ENCODE measurements at places on chromosomes 2 and 18.

DNA sequence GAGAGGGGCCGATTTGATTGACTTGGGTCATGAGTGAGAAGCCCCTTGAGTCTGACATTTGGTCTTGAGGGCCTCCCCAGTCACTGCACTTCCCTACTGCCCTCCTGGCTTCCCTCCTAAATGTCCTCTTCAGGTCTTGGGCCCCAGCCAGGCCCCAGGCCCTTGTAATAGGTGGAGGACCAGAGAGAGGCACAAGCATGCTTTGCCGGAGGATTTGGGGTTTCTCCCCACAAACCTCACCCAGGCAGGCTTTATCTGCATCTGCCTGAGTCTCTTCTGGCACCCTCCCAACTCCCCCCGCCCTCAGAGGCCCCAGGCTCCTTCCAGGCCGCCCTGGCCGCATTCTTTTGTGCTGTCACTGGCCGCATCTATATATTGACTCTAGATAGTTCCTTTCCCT, 270.7 kb downstream of the HAUS1 start:
- DNase-seq = no peak

DNA sequence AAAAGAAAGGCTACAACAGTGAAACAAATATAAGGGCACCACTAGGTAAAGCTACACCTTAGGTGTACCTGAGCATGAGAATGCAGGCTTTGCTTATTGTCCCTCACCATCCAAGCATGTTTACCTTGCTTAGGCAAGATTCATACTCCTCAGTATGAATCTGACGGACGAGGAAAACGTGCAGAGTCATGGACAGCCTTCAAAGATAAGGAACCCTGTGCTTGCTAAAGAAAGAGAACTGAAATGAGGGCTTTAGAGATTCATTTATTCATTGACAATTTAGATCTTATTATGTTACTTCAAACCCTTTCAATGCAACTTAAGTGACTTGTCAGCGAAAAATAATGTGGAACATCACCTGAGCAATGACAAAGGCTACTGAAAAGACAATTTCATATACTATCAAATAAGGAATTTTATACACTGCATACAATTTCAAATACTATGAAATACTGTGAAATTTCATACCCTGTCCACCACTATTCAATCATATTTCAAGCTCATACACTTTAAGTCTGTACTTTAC, 21.7 kb downstream of the CLASP1 start:
- no peak for DNase-seq

DNA sequence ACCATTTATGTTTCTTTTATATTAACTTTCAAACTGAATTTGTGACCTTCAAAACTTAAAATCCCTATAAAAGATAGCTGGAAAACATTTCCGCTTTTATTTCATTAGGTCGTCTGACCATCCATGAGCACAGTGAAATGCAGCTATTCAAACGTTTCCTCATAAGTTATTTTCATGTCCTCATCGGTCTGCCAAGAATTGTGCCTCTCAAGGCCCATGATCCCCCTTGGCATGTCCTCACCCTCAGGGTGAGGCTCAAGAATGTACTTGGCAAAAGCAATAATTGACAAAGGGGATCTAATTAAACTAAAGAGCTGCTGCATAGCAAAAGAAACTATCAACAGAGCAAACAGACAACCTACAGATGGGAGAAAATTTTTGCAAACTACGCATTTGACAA, 12.4 kb downstream of the SLC66A2 start:
- no peak for DNase-seq

DNA sequence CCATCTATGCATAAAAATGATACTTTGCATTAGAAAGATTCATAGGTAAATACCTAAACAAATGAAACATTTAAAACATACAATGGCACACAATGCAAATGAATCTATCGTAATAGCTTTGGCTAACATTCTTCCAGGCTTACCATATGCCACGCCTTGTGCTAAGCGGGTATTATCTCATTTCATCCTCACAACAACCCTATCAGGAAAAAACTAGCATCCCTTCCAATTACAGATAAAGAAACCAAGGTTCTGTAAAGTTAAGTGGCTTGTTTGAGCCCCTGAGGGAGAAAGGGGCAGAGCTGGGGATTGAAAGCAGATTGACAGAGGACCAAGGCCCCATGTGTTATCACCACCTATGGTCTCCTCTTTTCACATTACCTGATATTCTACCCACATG, 145.4 kb upstream of the ETAA1 start:
- no peak for DNase-seq

DNA sequence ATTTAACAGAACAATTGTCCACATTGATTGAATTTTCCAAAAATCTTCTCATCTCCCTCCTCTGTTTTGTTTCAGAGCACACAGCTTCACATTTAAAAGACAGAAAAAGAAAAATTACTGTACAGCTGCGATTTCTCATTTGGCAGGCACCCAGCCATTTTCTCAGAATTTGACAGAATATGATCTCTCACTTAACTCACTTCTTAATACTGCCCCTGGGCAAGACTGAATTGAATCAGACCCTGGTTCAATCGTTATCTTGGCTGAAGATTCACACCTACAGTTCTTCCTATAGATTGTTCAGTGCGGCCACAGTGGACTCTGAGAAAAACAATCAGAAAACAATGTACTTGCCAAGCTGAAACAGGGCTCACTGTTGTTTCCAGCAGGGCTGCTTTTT, 90.2 kb upstream of the LHCGR start:
- no peak for DNase-seq

- no peak for DNase-seq
These were observed 42.8 kb upstream of the FSIP2 start for GRCh38 chr2:185695711-185696235.

- DNase-seq = no peak
These were observed 15.4 kb downstream of the ZNF24 start for GRCh38 chr18:35328868-35329267.

GRCh38 chr2:32425719-32426141, 68.9 kb downstream of the BIRC6 start:
- DNase-seq = no peak

DNA sequence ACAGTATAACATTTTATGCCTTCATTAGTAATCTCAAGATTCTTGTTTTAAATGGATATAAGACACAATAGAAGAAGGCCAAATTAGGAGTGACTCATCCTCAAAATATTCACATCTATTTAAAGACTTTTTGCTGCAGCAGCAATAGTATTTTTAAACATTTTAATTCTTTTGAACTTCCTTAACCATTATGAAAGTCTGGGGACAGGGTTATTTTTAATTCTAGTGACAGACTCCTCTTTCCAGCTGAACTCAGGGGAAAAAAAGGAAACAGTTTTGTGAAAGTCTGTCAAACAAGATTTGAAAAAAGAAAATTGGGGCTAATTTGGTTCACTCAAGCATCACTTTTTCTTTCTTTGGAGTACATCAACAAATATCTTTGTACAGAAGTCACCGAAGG, 541.8 kb downstream of the NUP35 start:
- DNase-seq = no peak

DNA sequence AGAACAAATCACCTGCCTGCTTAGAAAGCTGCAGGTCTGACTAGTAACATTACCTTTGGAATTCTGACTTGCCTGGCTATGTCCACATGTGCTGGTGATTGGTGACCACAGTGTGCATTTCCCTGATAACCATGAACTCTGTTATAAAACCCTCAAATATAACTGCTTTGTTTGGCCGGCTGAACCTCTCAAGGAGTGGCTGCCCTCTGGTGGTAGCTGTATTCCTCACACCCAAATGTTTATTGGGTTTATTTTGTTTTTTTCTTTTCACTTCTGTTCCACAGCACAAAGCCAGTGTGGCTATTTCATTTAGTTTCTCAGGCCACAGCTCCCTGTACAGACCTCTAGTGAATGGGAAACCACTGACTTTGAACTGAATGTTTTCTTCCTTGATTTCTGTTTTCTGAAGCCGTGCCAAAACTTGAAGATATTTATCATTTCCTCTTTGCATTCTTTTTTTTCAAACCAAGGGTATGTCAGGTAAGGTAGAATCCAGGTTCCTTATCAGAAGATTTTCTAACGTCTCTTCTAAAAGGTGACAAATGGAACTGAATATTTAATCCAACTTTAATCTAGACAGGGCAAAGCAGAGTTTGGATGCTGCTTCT, 549.0 kb upstream of the VRK2 start:
- DNase-seq = peak; percentile 76

GRCh38 chr2:42755191-42755880, 8.6 kb downstream of the OXER1 start:
- DNase-seq = no peak

GRCh38 chr2:234771176-234771575, 180.6 kb upstream of the SH3BP4 start:
- DNase-seq = no peak

DNA sequence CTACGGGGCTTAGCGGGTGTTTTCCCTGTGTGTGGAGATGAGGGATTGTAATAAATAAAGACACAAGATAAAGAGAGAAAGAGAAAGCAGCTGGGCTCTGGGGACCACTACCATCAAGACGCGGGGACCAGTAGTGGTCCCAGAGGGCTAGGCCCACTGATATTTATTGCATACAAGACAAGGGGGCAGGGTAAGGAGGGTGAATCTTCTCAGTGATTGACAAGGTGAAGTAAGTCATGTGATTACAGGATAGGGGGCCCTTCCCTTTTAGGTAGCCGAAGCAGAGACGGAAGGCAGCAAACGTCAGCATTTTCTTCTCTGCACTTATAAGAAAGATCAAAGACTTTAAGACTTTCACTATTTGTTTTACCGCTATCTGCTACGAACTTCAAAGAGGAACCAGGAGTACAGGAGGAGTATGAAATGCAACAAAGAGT, 4.5 kb upstream of the GAL3ST2 start:
- no peak for DNase-seq

- DNase-seq = no peak
These were observed 4.3 kb downstream of the AAMP start for GRCh38 chr2:218265626-218266025.
